ENCODE measurements at places on chromosomes 7 and 10.
A peak's percentile ranks its signal among the peaks of the same experiment; 100 is the strongest.

- DNase-seq = no peak
Measured at GRCh38 chr10:58462863-58463507, 49.7 kb upstream of the BICC1 start.

GRCh38 chr7:103632972-103633371 is 187.0 kb upstream of the SLC26A5 start:
- DNase-seq = no peak

- DNase-seq = no peak
Measured at GRCh38 chr7:32479574-32480200, 10.5 kb downstream of the LSM5 start.

DNA sequence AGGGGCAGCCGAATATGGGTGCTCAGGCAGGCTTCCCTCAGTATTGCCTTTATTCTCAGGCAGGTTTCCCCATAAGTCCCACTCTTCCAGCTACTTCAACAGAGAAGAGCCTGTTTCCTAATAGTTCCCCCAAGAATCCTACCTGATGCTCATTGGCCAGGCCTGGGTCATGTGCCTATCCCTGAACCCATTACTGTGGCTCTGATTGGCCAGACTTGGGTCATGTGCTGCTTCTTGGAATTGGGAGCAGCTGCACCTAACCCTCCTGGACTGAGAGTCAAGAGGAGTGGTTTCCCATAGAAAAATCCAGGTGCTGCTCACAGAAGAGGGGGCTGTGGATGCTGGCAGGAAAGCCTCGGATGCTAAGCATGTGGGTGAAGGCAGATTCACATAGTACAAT is 21.7 kb downstream of the OPALIN start:
- no peak for DNase-seq

- no peak for DNase-seq
Measured at GRCh38 chr10:131024259-131025131, 287.0 kb downstream of the TCERG1L start.

DNA sequence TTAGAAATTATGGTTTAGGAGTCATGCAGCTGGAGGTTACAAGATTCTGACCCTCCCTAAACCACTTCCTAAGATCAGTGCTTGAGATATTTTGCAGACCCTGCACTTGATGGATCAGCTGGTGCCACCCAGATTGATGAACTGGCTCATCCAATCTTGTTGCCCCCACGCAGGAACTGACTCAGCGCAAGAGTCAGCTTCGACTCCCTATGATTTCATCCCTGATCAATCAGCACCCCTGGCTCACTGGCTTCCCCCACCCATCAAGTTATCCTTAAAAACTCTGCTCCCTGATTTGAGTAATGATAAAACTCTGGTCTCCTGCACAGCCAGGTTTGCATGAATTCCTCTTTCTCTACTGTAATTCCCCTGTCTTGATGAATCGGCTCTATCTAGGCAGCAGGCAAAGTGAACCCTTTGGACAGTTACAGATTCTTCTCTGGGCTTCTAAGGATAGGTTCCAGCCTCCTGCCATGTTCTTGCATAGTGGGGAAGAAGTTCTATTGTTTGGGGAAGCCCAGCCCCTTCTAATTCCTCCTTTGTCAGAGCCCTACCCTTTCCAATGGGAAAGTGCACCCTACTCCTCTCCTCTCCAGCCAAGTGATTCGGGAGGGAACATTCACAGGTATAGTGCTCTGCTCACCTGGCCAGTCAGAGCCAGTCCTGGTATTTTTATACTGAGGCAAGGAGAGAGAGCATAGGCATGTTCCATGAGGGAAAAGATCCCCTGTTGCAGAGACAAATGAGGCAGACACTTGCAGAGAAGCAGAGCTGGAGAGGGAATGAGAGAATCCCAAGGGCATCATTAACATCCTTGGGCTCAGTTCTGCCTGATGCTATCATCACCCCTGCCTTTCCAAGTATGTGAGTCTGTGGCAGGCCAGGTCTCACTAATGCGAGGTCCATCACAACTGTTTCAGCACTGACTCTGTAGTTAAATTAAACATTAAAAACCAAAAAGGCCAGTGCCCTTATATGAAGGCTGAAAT is 224.4 kb upstream of the GALNT17 start:
- DNase-seq = no peak

- no peak for DNase-seq
Measured at GRCh38 chr10:52466464-52466863, 152.4 kb downstream of the DKK1 start.

- peak; percentile 96 for DNase-seq
Measured at GRCh38 chr10:30784897-30785605, 155.5 kb upstream of the LYZL2 start.

DNA sequence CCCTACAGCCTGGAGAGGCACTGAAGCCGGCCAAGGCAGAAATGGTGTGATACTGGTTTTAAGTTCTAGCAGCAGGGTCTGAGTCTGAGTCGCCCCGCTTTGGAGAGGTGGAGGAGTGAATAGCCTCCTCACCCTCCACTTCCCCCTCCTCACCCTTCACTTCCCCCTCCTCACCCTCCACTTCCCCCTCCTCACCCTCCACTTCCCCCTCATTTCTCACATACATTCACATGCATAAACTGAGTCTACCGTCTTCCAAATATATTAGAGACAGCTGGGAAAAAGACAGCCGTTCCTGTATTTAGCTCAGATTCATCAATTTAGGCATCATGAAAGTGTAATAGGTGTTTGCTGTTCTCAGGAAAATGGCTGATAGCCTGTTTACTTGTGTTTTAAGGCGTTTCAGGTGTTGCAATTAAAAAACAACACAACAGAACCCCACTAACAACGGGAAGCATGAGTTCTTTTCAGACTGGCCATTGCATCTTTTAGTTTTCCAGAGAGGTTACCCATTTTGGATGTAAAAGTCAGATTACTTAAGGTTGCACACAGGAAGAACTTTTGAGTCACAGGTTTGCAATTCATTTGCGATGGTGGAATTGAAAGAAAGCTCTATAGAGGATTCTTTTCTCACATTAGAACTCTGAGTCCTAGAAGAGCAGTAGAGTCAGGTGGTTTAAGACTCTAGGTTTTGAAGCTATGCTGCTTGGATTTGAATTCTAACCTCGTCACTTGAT is 861 bp downstream of the NRBF2 start:
- no peak for DNase-seq

DNA sequence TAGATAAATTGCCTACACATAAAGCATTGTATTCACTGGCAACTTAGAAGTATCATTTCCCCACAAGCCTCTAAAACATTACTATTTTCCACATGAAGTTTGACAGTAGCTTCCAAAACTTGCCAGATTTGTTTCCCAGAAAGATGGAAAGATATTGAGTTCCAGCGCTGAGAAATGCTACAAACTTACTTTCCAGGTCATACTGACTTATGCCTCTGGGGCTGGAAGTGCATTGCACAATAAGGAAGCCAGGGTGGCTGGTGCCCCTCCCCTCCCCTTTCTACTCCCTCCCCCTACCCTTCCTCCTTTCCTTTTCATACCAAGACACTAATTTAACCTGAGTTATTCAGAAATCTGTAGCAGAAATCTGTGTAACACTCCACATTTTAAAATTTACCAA is 212.6 kb downstream of the WDR37 start:
- DNase-seq = no peak

Measured in H9 (cell line).